Left kidney (tissue), 8 donors: ENCODE measurements at places on chromosomes 5 and 9. TPM values are rescaled to one million over a fixed set of nuclear protein-coding genes. Genes with fewer than 3 reads are reported as not detected.

The FRMPD1 gene
- polyA plus RNA-seq = 1.0 TPM

The DBH gene
- polyA plus RNA-seq = 0.90 TPM

DNA sequence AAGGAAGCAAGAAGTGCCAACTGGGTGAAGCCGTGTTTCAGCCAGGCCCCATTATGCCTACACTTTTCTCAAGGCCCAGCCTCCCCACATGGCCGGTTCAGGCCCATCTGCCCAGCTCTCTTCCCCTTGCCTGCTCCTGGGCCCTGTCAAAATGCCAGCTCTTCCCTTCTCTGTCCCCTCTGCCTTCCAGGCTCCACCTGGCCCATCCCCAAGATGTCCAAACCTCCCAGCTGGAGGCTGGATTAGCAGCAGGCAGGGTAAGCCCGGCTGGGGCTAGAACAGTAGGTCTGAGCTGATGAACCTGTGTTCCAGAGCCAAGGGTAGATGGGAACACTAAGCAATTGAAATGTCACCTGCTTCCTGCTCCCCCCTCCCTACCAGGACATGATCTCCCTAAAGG is 64.1 kb upstream of the HSPA9 start:
- DNase-seq = no peak

- DNase-seq = no peak
Measured at GRCh38 chr5:107764976-107765804, 94.5 kb upstream of the EFNA5 start.

DNA sequence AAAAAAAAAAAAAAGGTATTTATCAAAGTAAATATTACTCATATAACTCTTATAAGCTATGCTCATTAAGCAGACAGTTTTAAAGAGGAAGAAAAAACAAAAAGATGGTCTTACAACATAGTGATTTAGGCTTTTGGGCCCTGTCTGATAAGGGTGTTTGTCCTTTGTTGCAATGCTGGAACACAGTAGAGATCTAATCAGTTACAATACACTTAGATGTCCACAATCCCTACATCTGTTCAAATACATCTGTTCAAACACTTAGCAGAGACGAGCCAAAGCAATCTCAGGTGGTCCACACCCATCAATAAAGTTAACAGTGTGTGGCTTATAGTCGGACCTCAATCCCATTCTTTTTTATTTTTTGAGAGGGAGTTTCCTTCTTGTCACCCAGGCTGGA is 11.0 kb downstream of the PRXL2C start:
- no peak for DNase-seq

- no peak for DNase-seq
Measured at GRCh38 chr5:32462618-32463017, 18.1 kb upstream of the ZFR start.

DNA sequence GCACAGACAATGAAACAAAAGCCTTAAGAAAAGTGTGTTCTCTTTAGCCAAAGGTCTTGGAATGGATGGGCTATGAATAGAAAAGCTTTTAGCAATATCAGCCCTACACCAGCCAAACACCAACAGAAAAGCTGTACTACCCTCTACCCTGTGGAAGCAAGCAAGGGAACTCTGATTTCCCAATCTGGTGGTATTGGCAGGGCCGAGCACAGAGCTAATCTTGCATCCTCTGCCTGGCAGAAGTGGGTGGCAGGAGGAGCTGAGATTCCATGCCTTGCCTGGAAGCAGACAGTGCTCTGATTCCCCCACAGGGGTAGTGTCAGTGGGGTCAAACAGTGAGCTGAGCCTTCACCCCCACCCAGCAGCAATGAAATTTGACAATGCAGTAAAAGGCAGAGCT is 29.6 kb upstream of the ZNF782 start:
- no peak for DNase-seq

- DNase-seq = no peak
Measured at GRCh38 chr9:25557645-25558300, 120.5 kb downstream of the TUSC1 start.

DNA sequence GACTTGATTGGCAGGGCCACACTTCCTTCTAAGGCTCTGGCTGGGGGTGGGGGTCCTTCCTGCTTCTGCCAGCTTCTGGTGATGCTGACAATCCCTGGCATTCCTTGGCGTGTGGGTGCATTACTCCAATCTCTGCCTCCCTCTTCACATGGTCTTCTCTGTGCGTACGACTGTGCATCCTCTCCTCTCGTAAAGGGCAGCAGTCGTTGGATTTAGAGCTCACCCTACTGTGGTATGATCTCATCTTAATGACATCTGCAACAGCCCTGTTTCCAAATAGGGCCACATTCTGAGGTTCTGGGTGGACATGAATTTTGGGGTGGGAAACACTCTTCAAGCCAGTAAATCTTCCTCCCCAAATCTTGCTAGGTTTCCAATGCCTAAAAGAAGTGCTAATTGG is 36.8 kb downstream of the ROPN1L start:
- DNase-seq = no peak
